GM06990 (cell line): ENCODE measurements at places on chromosomes 11 and 22.

- no peak for DNase-seq
Observed at GRCh38 chr11:134332189-134332631, 422 bp downstream of the GLB1L2 start.

- no peak for DNase-seq
Observed at GRCh38 chr11:73387594-73388264, 11.5 kb downstream of the RELT start.

GRCh38 chr11:130583801-130584211 lies 135.4 kb downstream of the ADAMTS15 start:
- DNase-seq = no peak

- no peak for DNase-seq
Observed at GRCh38 chr11:123543797-123544196, 110.6 kb downstream of the SCN3B start.

DNA sequence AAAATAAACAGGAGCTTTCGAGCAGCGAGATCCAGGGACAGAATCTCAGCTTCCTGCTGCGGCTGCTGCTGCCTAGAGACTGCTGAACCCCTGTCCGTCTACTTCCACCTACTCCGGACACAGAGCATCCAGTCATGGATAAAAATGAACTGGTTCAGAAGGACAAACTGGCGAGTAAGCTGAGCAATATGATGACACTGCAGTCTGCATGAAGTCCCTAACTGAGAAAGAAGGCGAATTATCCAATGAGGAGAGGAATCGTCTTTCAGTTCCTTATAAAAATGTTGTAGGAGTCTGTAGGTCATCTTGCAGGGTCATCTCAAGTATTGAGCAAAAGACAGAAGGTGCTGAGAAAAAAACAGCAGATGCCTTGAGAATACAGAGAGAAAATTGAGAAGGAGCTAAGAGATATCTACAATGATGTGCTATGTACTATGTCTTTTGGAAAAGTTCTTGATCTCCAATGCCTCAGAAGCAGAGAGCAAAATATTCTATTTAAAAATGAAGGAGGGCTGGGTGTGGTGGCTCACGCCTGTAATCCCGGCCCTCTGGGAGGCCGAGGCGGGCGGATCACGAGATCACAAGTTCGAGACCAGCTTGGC lies 11.1 kb upstream of the MS4A2 start:
- DNase-seq = no peak

DNA sequence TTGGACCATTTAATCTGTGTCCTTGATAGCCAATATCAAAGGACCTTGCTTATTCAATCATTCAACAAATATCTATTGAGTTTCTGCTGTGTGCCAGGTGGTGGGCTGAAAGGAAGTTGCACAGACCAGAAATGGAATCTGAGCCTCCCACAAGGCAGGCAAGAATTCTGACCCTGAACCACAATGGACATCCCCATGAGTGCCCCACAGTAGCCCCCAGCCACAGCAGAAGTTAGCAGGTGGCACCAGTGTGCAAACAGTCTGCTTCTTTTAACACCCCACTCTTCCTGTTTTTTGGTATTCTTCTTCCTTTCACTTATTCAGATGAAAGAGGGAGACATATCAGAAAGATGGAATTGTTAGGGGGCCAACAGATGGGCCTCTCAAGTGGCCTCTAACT lies 12.2 kb upstream of the SERPING1 start:
- no peak for DNase-seq

- DNase-seq = no peak
Observed at GRCh38 chr11:73236854-73237253, 18.8 kb downstream of the P2RY2 start.

DNA sequence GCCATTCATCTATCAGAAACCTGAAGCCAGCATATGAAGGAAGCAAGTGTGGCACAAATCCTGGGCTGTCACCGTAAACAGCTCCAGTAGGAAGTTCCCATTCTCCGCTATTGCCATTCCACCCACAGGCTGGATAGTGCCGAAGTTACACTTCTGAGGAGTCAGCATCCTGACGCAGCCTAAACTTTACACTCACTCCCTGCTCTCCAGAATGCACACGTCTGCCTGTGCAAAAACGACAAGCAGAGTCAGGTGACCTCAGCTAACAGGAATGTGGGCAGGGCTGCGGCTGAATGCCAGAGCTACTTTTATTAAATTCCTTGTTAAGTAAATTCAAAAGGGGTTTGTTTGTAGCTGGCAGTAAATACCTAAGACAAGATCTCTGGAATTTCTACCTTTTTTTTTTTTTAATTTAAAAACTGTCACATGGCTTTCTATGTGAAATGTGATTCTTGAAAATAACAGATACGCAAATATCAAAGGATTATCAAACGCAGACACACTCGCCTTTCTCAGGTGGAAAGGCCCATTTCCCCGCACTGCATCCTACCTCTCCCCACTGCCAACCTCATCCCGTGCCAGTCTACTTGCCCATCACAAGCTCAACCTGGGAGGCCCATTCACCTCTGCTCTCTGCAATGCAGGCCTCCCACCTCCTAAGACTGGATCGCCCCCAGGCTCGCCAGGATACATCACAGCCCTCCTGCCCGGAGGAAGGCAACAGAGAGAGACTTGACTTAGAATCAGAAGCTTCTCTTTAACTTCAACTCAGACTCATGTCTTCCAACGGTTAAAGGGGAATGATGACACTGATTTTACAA lies 33.5 kb downstream of the NFRKB start:
- no peak for DNase-seq

GRCh38 chr11:111947143-111947542 lies 10.0 kb downstream of the DIXDC1 start:
- DNase-seq = no peak

DNA sequence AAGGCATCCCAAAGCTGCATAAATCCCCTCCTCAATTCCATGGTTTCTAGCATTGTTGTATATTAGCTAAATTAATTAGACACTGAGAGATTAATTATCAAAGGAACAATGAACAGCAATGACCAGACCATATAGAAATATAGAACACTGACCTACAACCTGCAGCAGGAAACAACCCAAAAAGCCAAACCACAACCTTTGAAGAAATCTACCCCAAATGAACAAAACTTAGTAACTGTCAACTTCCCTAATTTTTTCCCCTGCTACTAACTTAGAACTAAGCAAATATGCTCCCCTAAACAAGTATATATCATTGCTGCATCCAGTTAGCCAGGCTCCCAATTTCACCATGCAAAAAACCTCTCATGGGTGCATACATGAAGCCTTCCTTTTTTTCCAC lies 268.0 kb upstream of the ANO3 start:
- DNase-seq = no peak

DNA sequence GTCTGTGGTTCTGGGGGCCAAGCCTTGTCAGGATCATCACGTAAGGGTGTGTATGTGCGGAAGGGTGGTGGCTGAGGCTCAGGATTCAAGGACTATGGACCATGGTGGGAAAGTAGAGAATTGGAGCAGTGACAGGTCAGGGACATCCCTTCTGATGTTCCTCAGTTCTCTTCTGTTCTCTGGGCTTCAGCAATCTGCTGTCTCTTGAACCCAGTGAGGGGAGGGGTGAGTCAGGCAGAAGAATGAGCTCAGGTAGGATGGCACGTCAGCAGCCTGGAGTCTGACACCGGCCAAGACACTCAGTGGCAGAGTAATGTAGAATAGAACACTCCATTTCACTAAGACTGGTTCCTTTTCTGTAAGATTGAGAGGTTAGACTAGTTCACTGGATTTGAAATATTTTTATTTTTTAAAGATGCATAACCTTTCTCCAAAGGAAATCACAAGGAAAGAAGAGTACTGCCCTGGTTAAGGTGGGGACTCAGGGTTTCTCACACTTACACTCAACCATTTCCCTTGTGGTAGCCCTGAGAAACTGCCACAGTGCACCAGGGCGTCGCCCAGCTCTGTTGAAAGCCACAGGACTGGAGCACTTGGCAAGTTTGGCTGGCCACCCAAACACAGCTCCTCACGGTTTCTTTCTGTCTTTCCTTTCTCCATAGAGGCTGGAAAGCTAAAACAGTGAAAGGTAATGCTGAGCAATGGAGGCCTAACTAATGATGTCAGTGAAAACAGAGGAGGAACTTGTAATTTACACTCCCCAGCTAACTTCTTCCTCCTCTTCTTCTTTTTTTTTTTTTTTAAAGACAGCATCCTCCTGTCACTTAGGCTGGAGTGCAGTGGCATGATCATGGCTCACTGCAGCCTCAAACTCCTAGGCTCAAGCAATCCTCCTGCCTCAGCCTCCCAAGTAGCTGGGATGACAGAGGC lies 23.1 kb upstream of the MICAL2 start:
- no peak for DNase-seq

DNA sequence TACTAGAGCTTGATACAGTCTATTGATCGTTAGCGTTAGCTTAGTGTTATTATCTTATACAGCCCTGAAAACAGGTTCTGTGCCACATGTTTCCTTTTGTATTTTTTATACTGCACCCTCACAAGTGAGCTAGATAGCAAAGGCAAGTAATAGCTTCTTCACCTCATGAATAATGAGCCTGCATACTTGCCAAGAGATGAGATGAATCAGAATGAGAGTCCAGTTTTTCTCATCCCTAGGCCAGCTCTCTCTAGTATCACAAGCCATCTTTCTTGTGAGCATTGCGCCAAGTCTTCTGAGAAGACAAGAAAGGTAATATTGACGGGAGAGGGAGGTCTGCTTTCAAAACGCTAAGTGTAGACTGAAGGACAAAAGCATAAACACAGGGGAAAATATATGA lies 8.7 kb upstream of the CARD18 start:
- DNase-seq = no peak

- no peak for DNase-seq
Observed at GRCh38 chr22:18031695-18032454, 7.5 kb upstream of the MICAL3 start.

- DNase-seq = no peak
Observed at GRCh38 chr22:19360300-19360792, 68.8 kb upstream of the CLTCL1 start.

DNA sequence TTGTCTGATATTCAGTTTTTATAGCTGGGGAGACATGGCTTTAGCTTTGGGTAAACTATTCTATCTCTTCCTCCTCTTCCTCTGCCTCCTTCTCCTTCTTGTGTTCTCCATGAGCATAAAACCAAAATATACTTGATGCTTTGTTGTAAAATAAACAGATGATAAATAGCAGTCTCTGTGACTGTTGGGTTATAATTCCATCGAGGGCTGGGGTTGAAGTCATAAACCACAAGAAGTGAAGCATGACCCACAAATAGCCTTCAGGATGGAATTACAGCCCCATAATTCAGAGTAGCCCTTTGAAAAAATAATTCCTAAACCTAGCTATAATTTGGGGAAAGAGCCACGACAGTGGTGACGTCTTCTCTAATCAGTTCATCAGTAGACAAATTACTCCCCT lies 177.7 kb downstream of the SNX19 start:
- no peak for DNase-seq

DNA sequence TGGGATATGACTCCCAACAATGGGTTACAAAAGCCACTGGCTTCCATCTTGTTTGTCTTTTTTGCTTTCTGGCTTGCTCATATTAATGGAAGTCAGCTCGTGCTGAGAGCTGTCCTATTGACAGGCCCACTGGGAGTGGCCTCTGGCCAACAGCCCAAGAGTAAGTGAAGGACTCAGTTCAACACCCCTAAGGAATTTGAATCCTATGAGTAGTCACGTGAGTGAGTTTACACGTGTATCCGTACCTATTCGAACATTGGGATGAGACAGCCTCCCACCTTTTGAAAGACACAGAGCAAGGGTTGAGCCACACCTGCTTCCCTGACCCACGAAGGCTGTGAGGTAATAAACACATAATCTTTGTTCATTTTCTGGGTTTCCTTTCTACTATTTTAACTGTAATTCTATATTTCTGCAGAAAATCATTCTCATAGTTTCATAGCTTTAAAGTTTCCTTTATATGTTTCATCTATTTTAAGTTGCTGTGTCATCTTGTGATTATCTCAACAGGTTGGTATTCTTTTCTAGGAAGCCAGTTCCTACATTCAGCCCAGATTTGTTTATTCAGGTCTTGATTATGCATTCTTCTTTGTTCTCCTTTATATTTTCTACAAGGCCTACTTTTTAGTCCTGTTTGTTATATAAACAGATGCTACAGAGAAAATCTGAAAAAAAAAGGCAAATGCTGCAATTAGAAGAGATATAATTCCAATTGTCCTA lies 802.3 kb downstream of the CNTN5 start:
- no peak for DNase-seq

GRCh38 chr22:20232781-20233180 lies 35.3 kb downstream of the RTN4R start:
- no peak for DNase-seq

- no peak for DNase-seq
Observed at GRCh38 chr11:26127336-26127735, 204.6 kb upstream of the ANO3 start.

DNA sequence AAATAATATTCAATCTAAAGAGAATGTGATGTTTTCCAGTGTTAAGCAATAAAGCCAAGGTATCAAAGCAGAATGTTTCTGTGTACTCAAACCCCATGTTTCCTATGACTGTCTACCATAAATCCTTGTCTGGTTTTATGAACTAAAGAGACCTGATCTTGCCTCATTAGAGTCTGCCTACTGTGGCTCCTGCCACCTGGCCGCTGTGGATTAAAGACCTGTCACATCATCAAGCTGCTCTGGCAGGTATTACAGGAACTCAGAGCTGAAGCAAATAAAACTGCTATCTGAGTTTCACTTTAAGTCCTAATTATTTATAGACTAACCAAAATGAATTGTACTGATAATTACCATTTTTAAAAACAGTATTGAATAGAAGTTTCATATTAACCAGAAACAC lies 207.8 kb upstream of the CCDC90B start:
- DNase-seq = no peak

- no peak for DNase-seq
Observed at GRCh38 chr11:24872651-24873311, 375.9 kb downstream of the LUZP2 start.

- DNase-seq = no peak
Observed at GRCh38 chr11:18063862-18064434, 17.9 kb upstream of the TPH1 start.
